Colonic mucosa (tissue), 4 donors: ENCODE measurements at places on chromosomes 3 and 15.

GRCh38 chr15:27936164-27936563 lies 163.0 kb downstream of the OCA2 start:
- DNase-seq: no peak

- no peak for DNase-seq
Measured at GRCh38 chr3:97241417-97241816, 427.0 kb downstream of the EPHA6 start.

- DNase-seq: no peak
Measured at GRCh38 chr3:187139895-187140253, 578 bp upstream of the RPL39L start.

DNA sequence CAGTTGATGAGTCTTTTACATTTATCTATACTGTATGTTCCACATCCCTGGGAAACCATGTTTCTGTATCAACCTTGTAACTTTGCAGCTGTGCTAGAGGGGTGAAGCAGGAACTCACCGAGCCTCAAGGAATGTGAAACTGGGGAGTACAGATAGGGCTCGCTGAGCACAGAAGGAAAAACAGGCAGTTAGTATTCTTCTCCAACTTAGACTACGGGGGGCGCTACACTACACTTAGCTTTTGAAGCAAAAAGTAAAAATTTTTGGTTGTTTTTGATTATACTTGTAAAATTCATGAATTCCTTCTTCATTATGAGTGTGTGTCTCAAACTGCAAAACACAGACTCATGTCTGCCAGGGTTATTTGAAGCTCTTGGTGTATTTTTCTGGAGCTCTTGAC lies 132.7 kb upstream of the RGMA start:
- DNase-seq: no peak

DNA sequence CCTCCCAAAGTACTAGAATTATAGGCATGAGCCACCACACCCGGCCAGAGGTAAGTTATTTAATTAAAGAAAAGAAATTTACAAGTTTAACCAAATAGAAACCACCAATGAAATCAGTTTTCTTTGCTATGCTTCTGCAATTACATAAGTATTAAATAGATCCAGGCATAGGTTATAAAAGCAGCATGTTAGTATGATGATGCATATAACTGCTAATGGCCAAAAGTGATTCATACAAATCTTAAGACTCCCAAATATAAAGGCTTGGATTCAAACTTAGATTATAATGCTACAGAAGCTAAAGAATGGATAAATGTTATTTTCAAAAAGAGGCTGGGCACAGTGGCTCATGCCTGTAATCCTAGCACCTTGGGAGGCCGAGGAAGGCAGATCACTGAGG lies 32.8 kb upstream of the HDC start:
- DNase-seq: no peak

- no peak for DNase-seq
Measured at GRCh38 chr3:119084371-119085069, 49.9 kb upstream of the IGSF11 start.
